ENCODE measurements at places on chromosomes 1 and 21.

DNA sequence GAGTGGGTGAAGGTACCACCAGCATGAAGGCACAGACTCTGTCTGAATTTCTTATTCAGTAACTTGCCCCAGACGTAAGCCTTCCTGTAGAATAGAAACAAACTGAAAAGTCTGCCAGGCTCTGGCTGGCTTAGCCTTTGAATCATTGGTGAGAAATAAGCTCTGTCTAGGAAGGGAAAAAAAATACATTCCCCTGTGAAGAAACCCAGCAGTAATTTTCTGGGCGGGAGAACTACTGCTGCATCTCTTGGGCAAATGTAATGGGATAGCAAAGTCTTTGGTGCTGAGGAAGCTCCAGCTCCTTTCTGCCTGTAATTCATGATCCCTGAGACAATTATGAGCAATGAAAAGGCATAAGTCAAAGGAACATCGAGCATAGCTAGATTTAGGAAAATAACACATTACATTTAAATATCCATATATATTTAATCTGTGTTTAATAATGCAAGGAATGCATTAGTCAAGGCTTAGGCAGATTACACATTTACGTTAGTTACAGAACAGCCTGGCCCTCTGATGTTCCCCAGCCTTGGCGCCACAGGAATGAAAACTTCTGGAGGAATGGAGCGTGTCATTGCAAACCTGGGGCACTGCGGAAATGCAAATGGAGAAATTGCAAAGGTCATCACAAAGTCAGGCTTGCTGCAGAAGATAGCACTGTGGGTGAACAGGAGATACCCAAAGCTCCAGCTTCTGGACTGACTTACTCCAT lies 216.3 kb upstream of the CAMK1G start:
- no peak for DNase-seq

GRCh38 chr1:109255097-109255651 lies 5.8 kb downstream of the CELSR2 start:
- no peak for DNase-seq

DNA sequence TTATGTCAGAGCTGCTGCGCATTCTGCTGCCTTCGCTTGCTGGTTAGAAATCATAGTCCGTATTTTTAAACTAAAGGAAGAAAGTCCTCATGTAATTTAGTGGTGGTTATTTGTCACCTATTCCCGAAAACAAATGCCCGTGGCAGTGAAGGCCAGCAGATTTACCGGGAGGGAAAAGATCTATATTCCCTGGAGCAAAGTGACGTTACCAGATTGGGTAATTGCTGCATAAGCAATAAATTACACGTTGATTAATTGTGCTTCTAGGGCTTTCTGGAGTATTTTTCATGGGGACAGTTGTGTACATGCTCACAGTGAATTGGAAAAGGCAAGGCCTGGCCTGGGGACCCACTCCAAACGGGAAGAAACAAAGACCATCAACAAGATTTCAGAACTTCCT lies 298.7 kb downstream of the NPHP4 start:
- no peak for DNase-seq

GRCh38 chr1:31831397-31832378 lies 15.9 kb upstream of the SPOCD1 start:
- DNase-seq = no peak

DNA sequence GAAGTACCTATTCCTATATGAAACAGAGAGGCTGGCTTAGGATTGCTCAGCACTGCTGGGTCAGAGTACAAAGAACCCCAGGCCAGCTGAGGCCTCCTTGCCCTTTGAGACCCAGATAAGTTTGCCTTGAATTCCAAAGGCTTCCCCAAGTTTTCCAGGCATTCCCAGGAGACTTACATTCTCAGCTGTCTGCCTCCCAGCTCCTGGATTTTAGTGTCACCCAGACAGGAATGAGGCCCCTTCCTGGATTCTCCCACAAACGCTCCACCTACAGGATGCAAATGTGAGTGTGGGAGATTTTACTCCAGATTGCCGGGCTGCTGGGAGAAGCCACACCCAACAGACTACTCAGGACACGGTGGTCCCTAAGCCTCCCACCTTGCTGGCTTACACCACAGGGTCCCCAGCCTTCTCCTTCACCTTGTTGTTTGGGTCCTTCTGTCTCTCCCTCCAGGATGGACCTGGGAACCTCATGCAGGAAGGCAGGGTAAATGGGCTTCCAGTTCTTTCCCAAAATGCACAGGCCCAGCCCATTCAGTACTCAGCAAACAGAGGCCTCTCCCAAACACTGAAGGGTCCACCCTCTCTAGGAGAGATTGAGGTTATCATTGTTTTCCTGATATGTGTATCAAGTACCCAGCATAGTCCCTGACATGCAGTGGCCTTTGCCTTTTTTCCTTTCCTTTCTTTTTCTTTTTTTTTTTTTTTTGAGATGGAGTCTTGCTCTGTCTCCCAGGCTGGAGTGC lies 10.6 kb downstream of the RHBG start:
- DNase-seq = no peak

DNA sequence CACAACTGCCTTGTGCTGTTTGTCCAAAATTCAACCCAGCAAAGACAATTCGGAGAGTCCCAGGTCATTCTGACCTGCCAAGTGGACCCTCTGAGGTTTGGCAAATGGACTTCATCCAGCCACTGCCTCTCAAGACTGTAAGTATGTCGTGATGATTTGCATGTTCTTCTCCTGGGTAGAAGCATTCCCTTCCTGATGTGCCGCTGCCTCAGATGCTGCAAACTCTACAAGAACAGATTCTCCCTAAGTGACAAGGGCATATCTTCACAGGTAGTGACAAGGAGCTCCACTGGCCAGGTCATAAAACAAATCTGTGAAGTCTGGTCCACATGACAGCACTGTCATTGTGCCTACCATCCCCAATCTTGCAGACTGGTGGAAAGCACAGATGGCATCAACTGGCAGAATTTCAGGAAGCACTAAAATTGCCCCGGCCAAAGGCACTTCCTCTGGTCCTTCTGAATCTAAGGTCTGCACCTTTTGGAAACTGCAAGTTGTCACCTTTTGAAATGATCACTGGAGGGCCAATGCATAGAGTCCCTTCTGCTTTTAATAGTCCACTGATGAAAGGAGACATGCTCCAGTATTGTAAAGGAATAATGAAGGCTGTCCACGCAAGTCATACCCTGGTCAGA lies 27.4 kb downstream of the POFUT2 start:
- no peak for DNase-seq
